ENCODE measurements at places on chromosomes 4 and X. TPM values are rescaled to one million over a fixed set of nuclear protein-coding genes. Genes with fewer than 3 reads are reported as not detected.

- no peak overlapping the region for H3K4me3 ChIP-seq
- no peak overlapping the region for H3K27ac ChIP-seq
- no peaks in the 10 kb centered on the region for H3K36me3 ChIP-seq
- no peaks in the 10 kb centered on the region for H3K27me3 ChIP-seq
- no peak for DNase-seq
Observed at GRCh38 chr4:56613101-56613862, 67.8 kb downstream of the HOPX start.

DNA sequence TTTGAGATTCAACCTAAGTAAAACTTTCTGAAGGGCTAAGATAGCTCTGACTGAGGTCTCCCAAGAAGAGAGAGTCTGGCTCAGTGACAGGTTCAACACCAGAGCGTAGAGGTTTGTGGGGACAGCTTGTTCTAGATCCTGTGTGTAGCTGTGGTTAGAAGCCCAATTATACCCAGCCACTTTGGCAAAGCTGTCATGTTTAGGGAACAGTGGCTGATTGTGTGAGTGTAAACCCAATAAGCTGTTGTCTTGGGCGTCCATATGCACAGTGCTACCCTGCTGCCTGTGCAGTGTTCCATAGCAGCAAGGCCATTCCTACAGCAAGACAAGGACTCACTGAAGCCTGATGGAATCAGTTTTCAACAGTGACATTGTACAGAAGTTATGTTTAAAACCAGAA is 11.2 kb upstream of the SCRG1 start:
- no peaks in the 10 kb centered on the region for H3K27me3 ChIP-seq
- peaks cover 4% of the 10 kb centered on the region for H3K4me1 ChIP-seq
- H3K36me3 ChIP-seq = peaks cover 3% of the 10 kb centered on the region
- H3K27ac ChIP-seq = no peak overlapping the region
- no peak overlapping the region for H3K4me3 ChIP-seq

Gene CFP
- 24.8 TPM for total RNA-seq

Gene RS1
- 3.9 TPM for total RNA-seq

Gene TRAM1L1
- total RNA-seq = 1.3 TPM
